Occipital lobe (tissue), 3 donors: ENCODE measurements at places on chromosomes 7 and 10. TPM values are rescaled to one million over a fixed set of nuclear protein-coding genes. Genes with fewer than 3 reads are reported as not detected.

Gene RHBDD2
- total RNA-seq: 27.1 TPM

Gene COBL
- 6.4 TPM for total RNA-seq

Gene IFIT3
- total RNA-seq: 8.4 TPM

Gene MYL7
- total RNA-seq: not detected

Gene WDR86
- 50.2 TPM for total RNA-seq

Gene ITPRID1
- total RNA-seq: 8.6 TPM

Gene PSD
- 101 TPM for total RNA-seq

Gene SRRT
- 29.5 TPM for total RNA-seq

Gene ANK3
- 260 TPM for total RNA-seq

Gene OPN4
- total RNA-seq: not detected

Gene BICC1
- total RNA-seq: 7.6 TPM

Gene CFAP70
- 0.62 TPM for total RNA-seq

Gene SLC16A9
- total RNA-seq: 11.4 TPM

Gene PPP1R17
- total RNA-seq: 2.7 TPM

Gene IKZF5
- total RNA-seq: 13.4 TPM

Gene SGPL1
- total RNA-seq: 42.6 TPM

Gene SPDYE2B
- not detected for total RNA-seq

Gene WNT2
- total RNA-seq: 0.16 TPM

Gene EGR2
- total RNA-seq: 1.6 TPM

Gene ZNF488
- 1.9 TPM for total RNA-seq

Gene CALML3
- total RNA-seq: not detected

Gene PNLIPRP3
- total RNA-seq: not detected

Gene CLRN3
- 0.62 TPM for total RNA-seq

Gene PLXDC2
- total RNA-seq: 12.5 TPM

Gene HNRNPH3
- 41.2 TPM for total RNA-seq

Gene SHTN1
- 54.1 TPM for total RNA-seq

Gene FGL2
- 3.4 TPM for total RNA-seq

Gene PLA2G12B
- total RNA-seq: not detected

Gene GIMAP4
- 11.4 TPM for total RNA-seq

Gene CYP2C19
- 0.16 TPM for total RNA-seq

Gene TRIL
- 10.9 TPM for total RNA-seq

Gene CLDN3
- total RNA-seq: not detected

Gene CTAGE15
- total RNA-seq: 0.47 TPM

Gene STAM
- total RNA-seq: 34.8 TPM

Gene IFIT1B
- total RNA-seq: 2.0 TPM

Gene WIPF3
- total RNA-seq: 5.6 TPM

Gene ADAMTS14
- 0.16 TPM for total RNA-seq

Gene ABCB4
- 0.47 TPM for total RNA-seq

Gene NUTM2E
- total RNA-seq: 0.78 TPM

Gene HTR7
- 8.0 TPM for total RNA-seq

Gene SORCS1
- total RNA-seq: 40.6 TPM

Gene CAMK2B
- total RNA-seq: 96.1 TPM

Gene CCDC7
- 146 TPM for total RNA-seq

Gene TLL2
- total RNA-seq: 0.78 TPM

Gene ANKRD2
- total RNA-seq: not detected
